ENCODE measurements at places on chromosomes 5 and 9. TPM values are rescaled to one million over a fixed set of nuclear protein-coding genes. Genes with fewer than 3 reads are reported as not detected.

DNA sequence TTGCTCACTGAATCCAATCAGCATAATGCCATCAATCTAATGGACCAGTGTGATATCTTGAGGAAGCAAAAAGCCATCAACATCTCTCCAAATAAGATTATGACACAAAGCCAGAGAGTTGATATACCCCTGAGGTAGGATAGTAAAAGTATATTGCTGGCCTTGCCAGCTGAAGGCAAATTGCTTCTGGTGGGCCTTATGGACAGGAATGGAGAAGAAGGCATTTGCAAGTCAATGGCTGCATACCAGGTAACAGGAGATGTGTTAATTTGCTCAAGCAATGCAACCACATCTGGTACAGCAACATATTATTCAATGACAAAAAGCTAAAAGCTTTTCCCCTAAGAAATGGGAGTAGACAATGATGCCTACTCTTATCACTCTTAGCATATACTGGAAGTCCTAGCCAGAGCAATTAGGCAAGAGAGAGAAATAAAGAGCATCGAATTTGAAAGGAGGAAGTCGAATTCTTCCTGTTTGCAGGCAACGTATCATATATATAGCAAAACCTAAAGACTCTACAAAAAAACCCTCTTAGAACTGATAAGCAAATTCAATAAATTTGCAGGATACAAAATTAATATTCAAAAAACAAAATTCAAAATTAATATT lies 216.1 kb upstream of the RASA1 start:
- no peaks in the 10 kb centered on the region for H3K4me1 ChIP-seq
- H3K27me3 ChIP-seq, result no peaks in the 10 kb centered on the region
- DNase-seq, result no peak
- no peak overlapping the region for H3K4me3 ChIP-seq

GRCh38 chr5:53406630-53407316 lies 73.7 kb upstream of the FST start:
- H3K27ac ChIP-seq, result no peak overlapping the region
- H3K4me3 ChIP-seq, result no peak overlapping the region
- H3K27me3 ChIP-seq, result no peaks in the 10 kb centered on the region
- no peaks in the 10 kb centered on the region for H3K36me3 ChIP-seq

DNA sequence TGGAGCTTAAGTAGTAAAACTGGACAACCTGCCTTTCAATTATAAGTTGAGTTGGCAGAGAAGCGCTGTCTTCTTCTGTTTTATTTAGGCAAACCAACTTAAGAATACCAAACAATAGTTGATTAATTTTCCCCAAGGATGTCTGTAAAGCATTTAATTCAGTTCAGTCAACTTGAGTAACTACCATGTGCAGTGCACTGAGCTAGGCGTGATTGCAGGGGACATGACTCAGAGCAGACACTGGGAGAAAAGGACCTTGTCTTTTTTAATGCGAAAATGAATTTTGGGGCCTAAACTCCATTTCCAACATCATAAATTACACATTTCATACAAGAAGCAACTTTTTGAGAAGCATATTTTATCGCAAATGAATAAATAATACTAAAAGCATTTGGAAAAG lies 66.3 kb downstream of the FBXL7 start:
- no peaks in the 10 kb centered on the region for H3K4me1 ChIP-seq
- no peaks in the 10 kb centered on the region for H3K27me3 ChIP-seq
- H3K36me3 ChIP-seq, result no peaks in the 10 kb centered on the region

The ZNF454 gene
- 0.83 TPM for total RNA-seq

GRCh38 chr5:43396762-43397304 lies 15.4 kb downstream of the CCL28 start:
- no peaks in the 10 kb centered on the region for H3K27me3 ChIP-seq
- H3K36me3 ChIP-seq, result no peaks in the 10 kb centered on the region
- no peaks in the 10 kb centered on the region for H3K4me1 ChIP-seq
- peak overlapping the region; percentile 85 for H3K27ac ChIP-seq
- DNase-seq, result peak; percentile 92

The PFN3 gene
- not detected for total RNA-seq

The MLANA gene
- total RNA-seq, result not detected

GRCh38 chr9:29183971-29184370 lies 1610.7 kb upstream of the C9orf72 start:
- no peak for DNase-seq
- no peaks in the 10 kb centered on the region for H3K36me3 ChIP-seq
- H3K4me1 ChIP-seq, result no peaks in the 10 kb centered on the region
- H3K4me3 ChIP-seq, result no peak overlapping the region
